ENCODE measurements at places on chromosomes 2 and 18. TPM values are rescaled to one million over a fixed set of nuclear protein-coding genes. Genes with fewer than 3 reads are reported as not detected.
A peak's percentile ranks its signal among the peaks of the same experiment; 100 is the strongest.

Gene GCG
- total RNA-seq = not detected

Gene IHH
- total RNA-seq = not detected

Gene CAPN14
- not detected for total RNA-seq

Gene RGPD4
- not detected for total RNA-seq

Gene PUS10
- total RNA-seq = 7.7 TPM

Gene RAPGEF4
- total RNA-seq = 0.97 TPM

Gene IL1R1
- not detected for total RNA-seq

Gene FSIP2
- 0.13 TPM for total RNA-seq

Gene ATP8B1
- total RNA-seq = not detected

Gene FAM110C
- total RNA-seq = 0.16 TPM

Gene CYS1
- total RNA-seq = 1.1 TPM

Gene ABCB6
- total RNA-seq = 11.6 TPM

Gene POTEC
- total RNA-seq = not detected

Gene KCNF1
- not detected for total RNA-seq

Gene SCN3A
- not detected for total RNA-seq

Gene EFHD1
- 6.0 TPM for total RNA-seq

DNA sequence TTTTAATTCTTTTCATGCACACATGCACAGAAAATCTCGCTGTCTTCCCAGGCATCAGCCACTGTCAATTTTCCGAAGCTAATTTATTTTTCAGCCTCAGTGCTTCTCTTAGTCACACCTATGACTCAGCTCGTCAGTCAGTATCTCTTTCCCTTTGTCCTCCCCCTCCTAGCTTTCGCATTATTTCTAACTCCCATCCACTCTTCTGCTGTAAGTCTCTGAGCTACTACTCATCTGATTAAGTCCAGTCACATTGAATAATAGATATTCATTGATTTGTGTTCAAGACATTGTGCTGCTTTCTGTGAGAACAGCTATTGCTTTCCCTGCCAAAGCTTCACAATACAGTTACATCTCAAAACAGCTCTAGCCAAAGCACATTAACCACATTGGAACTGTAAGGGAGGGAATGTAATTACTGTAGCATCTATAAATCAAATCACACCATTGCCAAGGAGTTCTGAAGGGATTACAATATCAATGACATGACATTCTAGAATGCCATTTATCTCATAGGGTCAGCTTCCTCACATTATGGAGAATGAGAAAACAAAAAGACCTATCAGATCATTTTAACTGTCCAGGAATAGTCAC is 89.4 kb downstream of the SCN3A start:
- H3K4me1 ChIP-seq = no peaks in the 10 kb centered on the region
- no peaks in the 10 kb centered on the region for H3K27me3 ChIP-seq
- no peaks in the 10 kb centered on the region for H3K36me3 ChIP-seq
- no peak overlapping the region for H3K27ac ChIP-seq
- DNase-seq = no peak

DNA sequence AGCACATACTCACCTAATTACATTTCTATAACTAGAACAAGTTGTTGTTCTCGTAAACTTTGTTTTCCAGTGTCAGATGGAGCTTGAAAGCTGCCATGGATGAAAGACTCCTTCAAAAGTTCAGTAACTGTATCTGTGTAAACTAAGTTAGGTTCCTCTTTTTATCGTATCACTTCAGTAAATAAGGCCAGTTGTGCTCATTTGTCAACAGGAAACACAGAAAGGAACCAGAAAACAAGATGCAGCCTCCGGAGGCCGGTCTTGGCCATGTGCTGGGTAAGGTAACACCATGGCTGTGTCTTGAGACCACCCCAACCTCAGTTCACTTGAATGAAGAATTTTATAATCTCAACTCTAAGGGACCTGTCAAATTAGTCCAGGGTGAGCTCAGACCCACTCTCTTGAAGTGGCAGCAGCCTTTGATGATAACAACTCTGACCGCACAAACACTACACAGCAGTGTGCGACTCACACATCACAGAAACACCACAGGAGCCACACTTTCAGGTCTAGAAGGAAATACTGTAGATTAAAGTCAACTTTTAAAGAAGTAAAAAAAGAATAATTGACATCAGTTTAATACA is 213.8 kb downstream of the AFF3 start:
- H3K27ac ChIP-seq = no peak overlapping the region
- H3K27me3 ChIP-seq = no peaks in the 10 kb centered on the region
- no peak overlapping the region for H3K4me3 ChIP-seq
- no peak for DNase-seq
- H3K36me3 ChIP-seq = no peaks in the 10 kb centered on the region

DNA sequence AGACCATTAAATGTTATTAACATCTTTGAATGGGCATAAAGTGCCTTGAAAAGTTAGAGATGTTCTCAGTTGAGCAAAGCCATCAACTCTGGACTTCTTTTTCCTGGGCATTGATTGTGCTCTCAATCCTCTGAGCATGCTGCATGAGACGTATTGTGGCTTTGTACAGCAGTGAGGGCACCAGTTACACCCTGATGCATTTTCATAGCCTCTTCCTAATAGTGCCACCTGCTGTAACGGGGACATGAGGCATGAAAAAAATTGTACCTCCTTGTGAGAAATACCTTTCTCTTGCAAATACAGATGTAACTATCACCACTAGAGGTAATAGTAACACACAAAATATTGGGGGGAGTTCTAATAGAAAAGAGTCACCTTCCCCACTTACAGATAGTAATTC is 697.5 kb downstream of the TMEM182 start:
- DNase-seq = no peak
- H3K27ac ChIP-seq = no peak overlapping the region
- H3K4me3 ChIP-seq = no peak overlapping the region

GRCh38 chr18:61655630-61656029 is 237.2 kb downstream of the RNF152 start:
- H3K36me3 ChIP-seq = no peaks in the 10 kb centered on the region
- DNase-seq = no peak
- no peak overlapping the region for H3K27ac ChIP-seq
- H3K4me1 ChIP-seq = no peaks in the 10 kb centered on the region
- no peak overlapping the region for H3K4me3 ChIP-seq

- DNase-seq = no peak
- no peak overlapping the region for H3K27ac ChIP-seq
- no peak overlapping the region for H3K4me3 ChIP-seq
- H3K4me1 ChIP-seq = peaks cover 24% of the 10 kb centered on the region
- peaks cover 2% of the 10 kb centered on the region for H3K36me3 ChIP-seq
- H3K27me3 ChIP-seq = no peaks in the 10 kb centered on the region
Measured at GRCh38 chr2:64225491-64225890, 81.3 kb upstream of the PELI1 start.

GRCh38 chr18:67222887-67223286 is 293.6 kb downstream of the DSEL start:
- H3K27ac ChIP-seq = no peak overlapping the region
- no peaks in the 10 kb centered on the region for H3K4me1 ChIP-seq
- H3K36me3 ChIP-seq = no peaks in the 10 kb centered on the region

- H3K4me1 ChIP-seq = no peaks in the 10 kb centered on the region
- no peak overlapping the region for H3K27ac ChIP-seq
- no peak for DNase-seq
Measured at GRCh38 chr2:48050711-48051110, 144.4 kb upstream of the FBXO11 start.

- H3K36me3 ChIP-seq = no peaks in the 10 kb centered on the region
- H3K4me1 ChIP-seq = peaks cover 12% of the 10 kb centered on the region
- no peak overlapping the region for H3K4me3 ChIP-seq
- H3K27ac ChIP-seq = no peak overlapping the region
- no peak for DNase-seq
- no peaks in the 10 kb centered on the region for H3K27me3 ChIP-seq
Measured at GRCh38 chr2:43080571-43081021, 145.8 kb downstream of the ZFP36L2 start.

DNA sequence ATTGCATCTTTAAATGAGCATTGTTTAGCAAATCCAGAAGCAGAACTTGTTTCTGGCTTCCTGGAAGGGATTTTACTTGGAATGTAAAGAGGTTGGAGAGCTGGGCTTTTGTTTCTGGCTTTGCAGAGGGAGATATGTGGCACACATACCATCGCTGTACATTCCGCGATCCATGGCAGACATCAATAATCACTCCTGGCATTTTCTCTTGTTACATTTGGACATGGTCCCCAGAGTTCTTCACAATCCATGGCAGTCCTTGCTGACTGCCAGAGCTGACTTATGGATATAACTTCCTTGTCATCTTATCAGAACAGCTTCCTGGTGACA is 445.6 kb upstream of the SPRED2 start:
- H3K4me1 ChIP-seq = no peaks in the 10 kb centered on the region
- H3K36me3 ChIP-seq = no peaks in the 10 kb centered on the region
- no peak overlapping the region for H3K27ac ChIP-seq
- no peaks in the 10 kb centered on the region for H3K27me3 ChIP-seq

GRCh38 chr18:46423226-46423805 is 233.7 kb downstream of the LOXHD1 start:
- no peak for DNase-seq
- peaks cover under 1% of the 10 kb centered on the region for H3K27me3 ChIP-seq
- H3K4me1 ChIP-seq = peaks cover 13% of the 10 kb centered on the region
- H3K36me3 ChIP-seq = no peaks in the 10 kb centered on the region
- no peak overlapping the region for H3K4me3 ChIP-seq
- H3K27ac ChIP-seq = no peak overlapping the region

- H3K4me1 ChIP-seq = no peaks in the 10 kb centered on the region
- no peak overlapping the region for H3K27ac ChIP-seq
- no peaks in the 10 kb centered on the region for H3K36me3 ChIP-seq
- H3K4me3 ChIP-seq = no peak overlapping the region
- peaks cover 8% of the 10 kb centered on the region for H3K27me3 ChIP-seq
- no peak for DNase-seq
Measured at GRCh38 chr2:71500426-71501079, 47.2 kb downstream of the DYSF start.

GRCh38 chr2:180980106-180980942 is at the start of gene UBE2E3:
Gene UBE2E3 (plus strand): TSS chr2:180980605. CDS start chr2:180982043, 1,438 bp downstream.
- DNase-seq = peak; percentile 83
- H3K4me1 ChIP-seq = peaks cover 40% of the 10 kb centered on the region
- H3K27me3 ChIP-seq = peaks cover 36% of the 10 kb centered on the region
- peak within 1 kb of the TSS; percentile 93 for H3K27ac ChIP-seq

DNA sequence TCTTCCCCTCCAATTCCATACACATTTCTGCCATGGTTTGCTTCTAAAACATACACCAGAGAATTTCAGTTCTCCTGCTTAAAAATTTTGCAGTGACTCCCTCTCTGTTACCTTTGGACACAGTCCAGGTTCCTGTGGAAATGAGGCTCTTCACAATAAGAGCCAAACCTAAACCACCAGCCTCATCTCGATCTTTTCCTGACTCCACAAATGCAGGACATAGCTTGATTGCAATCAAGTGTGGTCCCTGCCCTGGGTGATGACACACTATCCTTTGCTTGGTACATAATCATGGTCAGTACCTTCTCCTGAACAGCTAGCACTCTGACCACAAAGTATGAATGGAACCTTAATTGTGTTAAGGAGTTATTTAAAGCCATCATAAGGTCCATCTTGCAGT is 134.9 kb upstream of the CHAC2 start:
- no peak overlapping the region for H3K27ac ChIP-seq
- no peaks in the 10 kb centered on the region for H3K36me3 ChIP-seq
- no peak for DNase-seq
- no peaks in the 10 kb centered on the region for H3K27me3 ChIP-seq

DNA sequence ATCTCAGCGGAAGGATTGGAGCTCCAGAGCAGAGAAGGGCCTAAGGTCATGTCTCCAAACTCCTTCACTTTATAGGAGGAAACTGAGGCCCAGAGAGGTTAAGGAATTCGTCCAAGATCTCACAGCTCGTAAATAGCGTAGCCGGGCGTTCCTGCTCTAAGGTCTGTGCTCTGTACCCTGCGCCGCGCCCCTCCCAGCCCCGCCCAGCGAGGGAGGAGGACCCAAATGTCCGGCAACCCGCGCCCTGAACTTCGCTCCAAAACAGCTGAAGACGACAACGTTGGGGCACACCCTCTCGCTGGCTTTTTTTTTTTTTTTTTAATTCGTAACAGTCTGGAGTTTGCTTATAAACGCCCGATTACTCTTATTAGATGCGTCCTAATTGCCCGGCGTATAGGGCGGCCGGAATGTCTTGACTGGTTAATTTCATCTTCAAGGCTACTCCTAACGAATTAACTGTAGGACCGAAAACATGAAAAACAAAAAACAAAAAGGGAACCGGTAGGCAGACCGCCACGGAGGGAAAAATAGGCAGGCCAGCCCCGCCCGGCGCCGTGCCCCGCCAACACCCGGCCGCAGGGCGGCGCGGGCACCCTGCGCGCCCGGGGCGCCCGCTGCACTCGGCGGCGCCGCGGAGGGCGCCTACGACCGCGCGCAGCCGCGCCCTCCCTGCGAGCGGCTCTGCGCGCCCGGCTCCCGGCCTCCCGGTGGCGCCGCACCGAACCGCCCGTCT is 928 bp upstream of the FOSL2 start:
- H3K4me1 ChIP-seq = peaks cover 23% of the 10 kb centered on the region
- peak overlapping the region; percentile 87 for H3K27ac ChIP-seq
- peak; percentile 83 for DNase-seq
- peaks cover 9% of the 10 kb centered on the region for H3K36me3 ChIP-seq
- H3K4me3 ChIP-seq = peak overlapping the region; percentile 81
- no peaks in the 10 kb centered on the region for H3K27me3 ChIP-seq

- H3K36me3 ChIP-seq = no peaks in the 10 kb centered on the region
- no peak overlapping the region for H3K4me3 ChIP-seq
Measured at GRCh38 chr2:180125245-180125962, 118.3 kb upstream of the CWC22 start.

DNA sequence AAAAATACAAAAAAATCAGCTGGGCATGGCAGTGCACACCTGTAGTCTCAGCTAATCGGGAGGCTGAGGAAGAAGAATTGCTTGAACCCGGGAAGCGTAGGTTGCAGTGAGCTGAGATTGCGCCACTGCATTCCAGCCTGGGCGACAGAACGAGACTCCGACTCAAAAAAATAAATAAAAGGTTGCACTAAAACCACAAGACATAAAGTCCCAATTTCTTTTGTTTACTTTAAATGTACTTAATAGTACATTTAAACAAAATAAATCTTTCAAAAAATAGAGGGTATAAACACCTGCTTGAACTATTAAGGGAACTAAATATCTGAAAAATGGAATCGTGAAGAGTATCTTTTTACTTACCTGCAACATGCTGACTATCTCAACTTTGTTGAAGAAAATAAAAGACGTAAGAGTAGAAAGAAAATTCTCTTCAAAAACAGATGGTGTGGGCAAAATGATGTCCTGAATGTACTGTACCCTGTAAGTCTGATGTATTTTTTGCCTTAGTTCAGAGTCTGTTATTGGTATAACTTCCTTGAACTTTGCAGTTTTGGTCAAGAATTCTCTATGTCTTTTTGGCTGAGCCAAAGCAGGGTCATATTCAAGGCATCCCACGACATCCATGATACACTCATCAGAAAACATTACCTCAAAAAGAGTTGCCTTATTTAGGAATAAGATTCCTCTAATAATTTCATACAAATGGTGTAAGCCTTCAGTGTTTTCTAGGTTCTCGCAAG is 19.2 kb downstream of the PPP4R3B start:
- peaks cover 49% of the 10 kb centered on the region for H3K36me3 ChIP-seq
- H3K4me1 ChIP-seq = peaks cover 11% of the 10 kb centered on the region
- no peaks in the 10 kb centered on the region for H3K27me3 ChIP-seq
- no peak for DNase-seq
